ENCODE measurements at places on chromosomes 13 and 19.
A peak's percentile ranks its signal among the peaks of the same experiment; 100 is the strongest.

- no peak for DNase-seq
Observed at GRCh38 chr13:27933580-27934328, 14.0 kb downstream of the PDX1 start.

DNA sequence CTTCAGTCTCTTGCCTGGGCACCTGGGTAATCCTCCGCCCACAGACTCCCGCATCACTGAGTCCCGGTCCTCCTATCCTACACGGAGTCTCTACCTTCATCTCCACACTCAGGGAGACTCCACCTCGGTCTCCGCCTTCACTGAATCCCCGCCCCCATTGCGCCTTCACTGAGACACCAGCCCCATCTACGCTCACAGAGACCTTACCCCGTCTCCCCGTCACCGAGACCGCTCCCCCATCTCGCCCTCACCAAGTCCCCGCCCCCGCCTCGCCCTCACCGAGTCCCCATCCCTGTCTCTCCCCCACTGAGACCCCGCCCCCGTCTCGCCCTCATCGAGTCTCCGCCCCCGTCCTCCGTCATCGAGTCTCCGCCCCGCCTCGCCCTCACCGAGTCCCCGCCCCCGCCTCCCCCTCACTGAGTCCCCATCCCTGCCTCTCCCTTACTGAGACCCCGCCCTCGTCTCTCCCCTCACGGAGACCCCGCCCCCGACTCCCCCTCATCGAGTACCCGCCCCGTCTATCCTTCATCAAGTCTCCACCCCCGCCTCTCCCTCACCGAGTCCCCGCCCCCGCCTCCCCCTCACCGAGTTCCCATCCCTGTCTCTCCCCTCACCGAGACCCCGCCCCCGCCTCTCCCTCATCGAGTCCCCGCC, 23.1 kb upstream of the ZNF846 start:
- DNase-seq, result peak; percentile 91

DNA sequence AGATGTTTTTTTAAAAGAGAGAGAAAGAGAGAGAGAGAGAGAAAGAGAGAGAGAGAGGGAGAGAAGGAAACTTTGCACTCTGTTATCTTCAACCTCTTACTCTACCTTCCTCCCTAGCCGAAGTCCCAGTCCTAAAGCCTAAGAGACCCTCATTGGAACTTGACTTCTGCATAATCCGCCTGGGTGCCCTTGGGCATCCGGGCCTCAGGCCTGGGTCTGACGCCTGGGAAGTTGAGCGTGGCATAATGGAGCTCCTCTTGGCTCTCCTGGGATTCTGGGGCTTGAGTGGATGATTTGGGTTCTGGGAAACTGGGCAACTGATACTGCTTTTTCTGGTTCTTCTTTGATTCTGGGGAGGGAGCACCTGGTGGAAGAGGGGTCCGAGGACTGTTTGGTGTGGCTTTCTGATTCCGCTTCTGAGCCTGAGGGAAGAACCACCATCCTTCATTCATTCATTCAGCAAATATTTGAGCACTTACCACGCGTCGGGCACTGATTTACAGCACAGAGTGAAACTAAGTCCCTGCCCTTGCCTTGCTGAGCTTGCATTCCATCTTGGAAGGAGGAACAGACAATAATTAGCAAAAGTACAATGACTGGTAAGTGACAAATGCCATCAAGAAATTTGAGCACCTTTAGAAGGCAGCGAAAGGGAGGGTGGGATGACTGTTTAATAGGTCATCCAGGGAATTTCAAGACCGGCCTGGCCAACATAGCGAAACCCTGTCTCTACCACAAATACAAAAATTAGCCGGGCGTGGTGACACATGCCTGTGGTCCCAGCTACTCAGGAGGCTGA, 6.3 kb downstream of the SIGLEC10 start:
- no peak for DNase-seq

- peak; percentile 76 for DNase-seq
Observed at GRCh38 chr13:113209759-113210421, 477 bp downstream of the CUL4A start.

GRCh38 chr13:38707460-38707859, 20.6 kb downstream of the FREM2 start:
- DNase-seq, result no peak

DNA sequence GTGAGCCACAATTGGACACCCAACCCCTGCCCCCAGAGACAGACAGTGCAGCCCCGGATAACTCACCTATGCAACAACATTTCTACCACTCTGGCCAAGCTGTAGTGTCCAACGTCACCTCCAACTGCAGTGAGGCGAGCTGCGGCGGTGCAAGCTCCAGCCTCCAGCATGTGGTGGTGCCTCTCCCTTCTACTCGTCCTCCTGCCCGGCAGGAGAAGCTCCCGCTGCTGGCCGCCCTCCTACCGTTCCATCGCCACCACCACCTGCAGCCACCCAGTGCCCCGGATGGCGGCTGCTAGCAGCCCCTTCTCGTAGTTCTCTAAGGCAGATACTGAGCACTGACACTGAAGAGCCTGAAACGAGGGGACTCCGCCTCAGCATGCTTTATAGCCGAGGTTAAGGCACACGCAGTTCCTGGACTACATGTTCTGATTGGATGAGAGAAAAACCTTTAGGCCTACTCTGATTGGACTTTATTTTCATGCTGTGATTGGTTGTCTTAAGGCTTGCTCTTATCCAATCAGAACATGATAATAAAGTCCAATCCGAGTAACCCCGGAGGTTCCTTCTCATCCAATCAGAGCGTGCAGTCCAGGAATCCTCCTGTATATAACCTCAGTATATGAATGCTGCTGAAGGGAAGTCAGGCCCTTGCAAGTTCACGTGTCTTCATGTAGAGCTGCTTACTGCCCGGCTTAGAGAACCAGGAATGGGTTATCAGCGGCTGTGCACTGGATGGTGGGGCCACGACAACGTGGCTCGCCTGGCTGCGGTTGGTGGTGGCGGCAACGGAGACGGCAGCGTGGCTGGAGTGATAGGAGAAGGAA, 63.5 kb downstream of the TUBA3C start:
- DNase-seq, result no peak

DNA sequence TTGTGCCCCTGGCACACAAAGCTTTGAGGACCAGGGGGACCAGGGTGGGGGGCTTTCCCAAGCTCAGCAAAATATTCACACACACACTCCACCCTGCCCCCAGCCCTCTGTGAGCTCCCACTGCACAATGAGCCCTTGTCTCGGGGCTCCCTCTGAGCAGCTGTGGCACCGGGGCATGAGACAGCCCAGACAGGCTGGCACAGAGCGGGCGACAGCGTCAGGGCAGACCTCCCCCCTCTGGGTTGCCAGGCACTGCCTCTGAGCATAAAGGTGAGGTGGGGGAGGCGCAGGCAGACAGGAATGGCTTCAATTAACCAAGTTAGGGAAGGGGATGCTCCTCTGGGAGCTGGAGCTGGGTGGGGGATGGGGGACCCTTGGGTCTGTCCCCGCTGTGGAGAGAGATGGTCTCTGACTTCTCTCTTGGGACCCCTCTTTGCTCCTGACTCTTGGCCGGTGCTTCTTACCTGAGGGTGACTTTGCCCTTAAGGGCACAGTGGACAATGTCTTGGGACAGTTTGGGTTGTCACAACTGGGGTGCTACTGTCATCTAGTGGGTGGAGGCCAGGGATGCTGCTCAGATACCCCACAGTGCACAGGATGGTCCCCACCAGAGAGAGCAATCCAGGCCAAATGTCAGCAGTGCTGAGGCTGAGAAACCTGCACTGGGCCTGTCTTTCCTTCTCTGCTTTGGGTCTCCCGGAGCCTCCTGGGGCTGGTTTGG, 30.3 kb downstream of the LYL1 start:
- DNase-seq, result no peak

GRCh38 chr13:46655377-46656180, 102.6 kb downstream of the LRCH1 start:
- no peak for DNase-seq

DNA sequence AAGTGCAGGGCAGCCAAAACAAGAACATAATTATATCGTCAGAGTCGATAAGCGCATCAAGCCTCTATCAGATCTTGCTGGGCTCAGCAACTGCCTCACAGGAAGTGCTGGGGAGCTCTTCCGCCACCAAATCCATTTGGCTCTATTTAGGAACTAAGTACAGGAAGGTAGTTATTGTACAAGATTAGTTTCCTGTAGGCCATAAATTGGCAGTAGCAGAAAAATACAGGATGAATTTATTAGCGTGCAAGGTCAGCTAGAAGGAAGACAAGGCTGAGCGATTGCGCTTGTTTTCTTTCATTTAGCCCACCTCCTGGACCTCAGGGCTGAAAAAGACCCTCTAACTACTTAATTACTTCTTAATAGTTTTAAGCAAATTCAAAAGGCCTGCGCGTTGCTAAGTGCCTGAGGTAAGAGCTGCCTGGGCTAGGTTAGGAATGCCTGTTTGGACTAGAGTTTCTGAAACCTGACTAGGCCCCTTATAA, 118.5 kb downstream of the IRS2 start:
- no peak for DNase-seq

DNA sequence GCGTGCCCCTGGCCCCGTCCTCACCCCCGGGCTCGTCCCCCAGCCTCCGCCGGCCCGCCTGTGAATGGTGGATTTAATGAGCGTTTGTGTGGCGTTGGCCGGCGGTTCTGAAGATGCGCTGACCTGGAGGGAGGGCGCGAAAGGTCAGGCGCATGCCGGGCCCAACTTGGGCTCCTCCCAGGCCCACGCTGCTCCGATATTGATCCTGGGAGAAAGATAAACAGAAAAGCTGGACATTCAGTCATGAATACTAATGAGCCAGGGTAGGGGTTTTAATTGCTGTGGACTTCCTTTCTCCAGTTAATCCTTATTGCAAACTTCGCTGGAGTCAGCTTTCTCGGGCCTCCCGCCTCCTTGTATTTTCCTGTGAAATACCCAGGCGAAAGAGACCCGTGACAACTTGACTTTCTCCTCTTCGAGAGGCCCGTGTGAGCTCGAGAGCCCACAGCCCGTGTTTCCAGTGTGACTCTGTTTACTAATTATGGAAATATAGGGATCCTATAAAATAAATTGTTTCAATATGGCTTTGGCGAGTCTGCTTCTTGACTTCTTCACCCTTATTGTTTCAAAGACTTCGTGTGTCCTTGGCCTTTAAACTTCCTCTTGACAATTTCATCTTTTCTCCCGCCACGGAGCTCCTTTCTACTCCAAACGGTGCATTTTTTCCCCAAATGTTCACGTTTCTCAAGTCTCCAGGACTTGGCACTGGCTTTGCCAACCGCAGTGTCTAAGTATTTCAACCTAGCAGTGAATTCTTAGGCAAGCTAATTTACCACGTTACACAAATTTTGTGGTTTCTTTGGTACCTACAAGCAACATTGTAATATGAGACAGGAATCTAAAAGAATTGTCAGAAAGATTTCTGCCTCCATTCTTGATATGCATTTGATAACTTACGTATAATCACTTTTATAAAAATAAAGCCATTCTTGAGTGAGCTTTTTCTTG, 10.5 kb downstream of the ZIC2 start:
- DNase-seq, result no peak

DNA sequence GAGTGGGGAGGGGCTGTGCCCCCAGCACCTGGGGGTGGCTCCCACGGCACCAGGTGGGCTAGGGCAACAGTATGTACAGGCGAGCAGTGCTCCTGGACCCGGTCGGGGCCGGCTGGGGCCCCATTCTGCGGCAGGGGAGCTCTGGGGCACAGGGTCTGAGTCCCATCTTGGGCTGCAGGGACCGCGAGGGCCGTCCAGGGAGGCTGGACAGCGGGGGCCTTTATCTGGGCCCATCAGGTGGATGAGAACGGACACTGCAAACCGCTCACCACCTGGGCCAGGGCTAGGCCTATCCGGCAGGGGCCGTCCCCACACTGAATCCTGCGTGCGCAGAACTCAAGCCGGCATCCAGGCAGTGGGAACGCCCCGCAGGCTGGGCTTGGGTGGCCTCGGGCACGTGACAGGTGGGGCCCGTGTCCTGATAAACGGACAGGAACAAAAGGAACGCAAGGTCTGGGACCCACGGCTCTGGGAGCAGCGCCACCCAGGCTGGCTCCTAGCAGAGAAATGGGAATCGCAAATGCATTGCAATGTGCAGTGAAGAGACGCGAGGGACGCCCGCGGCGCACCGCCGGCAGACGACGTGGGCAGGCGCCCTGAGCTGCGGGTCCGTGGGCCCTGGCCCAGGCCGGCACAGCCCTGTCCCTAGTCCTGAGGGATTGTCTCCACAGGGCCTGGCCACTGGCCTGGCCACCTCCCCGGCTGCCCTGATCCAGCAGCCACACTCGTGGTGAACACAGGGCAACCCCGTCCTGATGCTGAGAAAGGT, 29.7 kb downstream of the BTBD2 start:
- DNase-seq, result no peak

GRCh38 chr13:112756511-112756966, 66.7 kb downstream of the ATP11A start:
- no peak for DNase-seq

GRCh38 chr13:64640002-64640401, 2590.1 kb downstream of the PCDH9 start:
- no peak for DNase-seq

GRCh38 chr13:35531526-35531925, 55.0 kb upstream of the MAB21L1 start:
- DNase-seq, result no peak

DNA sequence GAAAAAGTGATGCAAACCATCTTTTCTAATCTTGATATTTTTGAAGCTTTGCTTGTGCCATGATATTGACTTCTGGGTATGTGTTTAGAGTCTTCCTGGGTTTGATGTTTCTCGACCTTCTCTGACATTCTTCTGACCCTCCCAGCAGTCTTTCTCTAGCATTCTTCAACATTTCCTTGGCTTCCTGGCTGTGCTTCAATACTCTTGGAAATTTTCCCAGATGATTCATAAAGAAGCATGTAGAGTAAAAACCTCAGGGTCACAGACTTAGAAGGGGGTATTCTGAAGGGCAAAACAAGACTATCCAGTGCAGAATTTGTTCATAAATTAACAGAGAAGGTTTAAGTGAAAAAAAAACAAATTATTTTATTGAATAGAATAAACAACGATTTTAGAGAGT, 946.3 kb upstream of the PCDH9 start:
- DNase-seq, result no peak

DNA sequence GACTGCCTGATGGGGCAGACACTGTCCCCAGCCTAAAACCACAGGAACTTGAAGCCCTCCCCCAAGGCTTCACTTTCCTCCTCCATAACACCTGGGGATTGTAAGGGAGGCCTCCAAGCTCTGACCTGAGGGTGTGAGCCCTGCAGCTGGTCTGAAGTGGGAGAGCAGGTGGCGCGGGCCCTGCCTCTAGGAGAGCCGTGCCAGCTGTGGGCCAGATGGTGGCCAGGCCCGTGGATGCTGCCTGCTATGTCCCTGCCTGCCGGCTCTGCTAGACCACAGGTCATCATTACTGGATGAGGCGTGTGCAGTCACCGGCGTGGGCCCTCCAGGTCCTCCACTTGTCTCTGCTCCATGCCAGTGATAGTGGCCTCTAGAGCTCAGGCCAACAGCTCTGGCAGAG, 3.5 kb upstream of the KLHL26 start:
- no peak for DNase-seq

- no peak for DNase-seq
Observed at GRCh38 chr19:30366282-30366681, 5.9 kb upstream of the ZNF536 start.

GRCh38 chr13:44908712-44909111, 80.6 kb downstream of the NUFIP1 start:
- DNase-seq, result no peak
